ENCODE measurements at places on chromosomes 5 and 9.

DNA sequence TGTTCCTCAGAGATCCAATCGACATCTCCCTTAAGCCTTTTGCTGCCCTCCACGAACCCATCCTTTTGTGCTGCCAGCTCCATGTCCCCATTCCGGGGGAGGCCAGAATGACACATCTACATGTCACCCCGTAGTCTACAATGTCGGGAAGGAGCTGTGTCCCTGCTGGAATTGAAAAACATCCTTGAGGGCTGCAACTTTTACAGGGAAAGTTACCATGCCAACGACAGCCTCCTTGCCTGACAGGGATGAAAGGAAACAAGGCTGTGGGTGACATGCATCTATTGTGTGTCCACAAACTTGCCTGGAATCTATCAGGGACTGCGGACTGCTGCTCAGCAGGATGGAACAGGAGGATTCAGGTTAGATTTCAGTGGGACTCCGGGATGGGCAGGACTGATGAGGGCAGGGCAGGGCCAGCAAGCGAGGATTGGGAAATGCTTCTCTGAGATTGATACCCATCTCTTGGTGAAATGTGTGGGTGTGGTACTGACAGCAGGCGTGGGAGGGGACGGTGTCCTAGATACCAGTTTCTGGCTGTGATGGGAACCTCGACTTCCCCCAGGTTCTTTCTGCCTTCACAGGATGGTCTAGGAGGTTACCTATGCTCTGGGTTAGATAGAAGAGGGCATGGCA is 25.5 kb downstream of the EGR1 start:
- no peak for DNase-seq

- no peak for DNase-seq
Observed at GRCh38 chr5:71537687-71538086, 49.5 kb upstream of the MCCC2 start.

GRCh38 chr5:149284501-149284900 is 12.8 kb downstream of the AFAP1L1 start:
- no peak for DNase-seq

DNA sequence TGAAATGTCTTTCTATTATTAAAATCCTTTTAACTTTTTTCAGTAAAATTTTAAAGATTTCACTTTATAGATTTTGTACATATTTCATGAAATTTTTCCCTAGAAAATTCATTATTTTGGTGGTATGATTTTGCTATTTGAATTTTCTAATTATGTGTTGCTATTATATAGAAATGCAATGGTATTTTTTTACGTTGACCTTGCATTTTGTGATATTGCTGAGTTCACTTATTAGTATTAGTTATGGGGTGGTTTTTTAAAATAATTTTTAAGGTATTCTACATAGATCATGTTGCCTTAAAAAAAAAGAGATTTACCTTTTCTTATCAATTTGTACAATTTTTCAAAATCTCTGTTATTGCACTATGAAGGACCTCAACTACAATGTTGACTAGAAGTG is 458.3 kb downstream of the TLE1 start:
- no peak for DNase-seq

- no peak for DNase-seq
Observed at GRCh38 chr9:20693068-20693467, 9.0 kb downstream of the FOCAD start.

- DNase-seq = no peak
Observed at GRCh38 chr5:158813275-158813674, 286.4 kb downstream of the EBF1 start.

- no peak for DNase-seq
Observed at GRCh38 chr5:120396186-120396585, 67.9 kb upstream of the PRR16 start.

GRCh38 chr9:82164159-82164558 is 175.6 kb downstream of the SPATA31D1 start:
- DNase-seq = no peak

DNA sequence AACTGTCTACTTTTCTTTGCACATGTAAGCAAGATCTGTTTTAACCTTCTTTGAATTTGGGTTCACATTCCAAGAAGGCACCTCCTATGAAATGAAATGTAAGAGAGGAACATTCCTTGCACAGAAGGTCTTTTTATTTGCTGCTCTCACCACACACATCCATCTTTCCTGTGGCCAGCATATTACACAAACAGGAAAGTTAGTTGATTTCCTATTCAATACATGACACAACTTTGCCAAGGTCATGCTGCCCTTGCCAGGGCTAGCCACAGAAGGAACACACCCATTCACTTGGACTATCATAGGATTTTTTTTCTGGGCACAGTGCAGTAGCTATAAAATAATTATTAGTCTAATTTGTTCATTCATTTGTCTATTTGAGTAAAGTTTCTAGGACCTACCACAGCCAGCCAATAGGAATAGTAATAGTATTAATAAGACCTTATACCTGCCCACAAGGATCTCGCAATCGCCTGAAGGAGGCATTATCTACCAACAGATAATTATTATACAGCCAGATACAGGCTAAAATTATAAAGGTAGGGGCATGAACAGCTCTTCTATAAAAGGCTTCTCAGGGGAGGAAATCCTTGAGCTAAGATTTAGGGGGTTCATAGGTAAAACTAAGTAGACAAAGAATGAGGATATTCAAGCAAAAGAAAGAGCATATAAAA is 78.1 kb upstream of the NREP start:
- DNase-seq = no peak

GRCh38 chr5:178411083-178411482 is 178.5 kb upstream of the PHYKPL start:
- DNase-seq = no peak

DNA sequence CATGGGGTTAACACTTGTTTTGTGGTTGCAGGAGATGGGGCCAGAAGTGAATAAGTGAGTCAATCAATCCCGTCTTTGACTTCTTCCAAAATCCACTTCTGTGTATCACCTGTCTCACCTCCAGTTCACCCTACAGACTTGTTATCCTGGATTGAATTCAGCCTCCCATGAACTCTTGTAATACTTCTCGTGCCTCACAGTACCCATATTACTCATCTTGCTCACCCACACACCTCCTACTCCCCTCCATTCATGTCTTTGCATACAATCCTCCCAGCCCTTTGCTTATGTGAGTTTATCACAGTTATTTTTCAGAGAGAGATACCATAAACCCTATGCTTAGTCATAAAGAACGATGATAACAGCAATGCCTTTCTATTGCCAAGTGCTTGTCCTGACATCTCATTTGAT is 52.9 kb upstream of the PAPPA start:
- DNase-seq = no peak

GRCh38 chr5:152124409-152125041 is 199.9 kb upstream of the GLRA1 start:
- DNase-seq = no peak

GRCh38 chr9:136044207-136044970 is 50.7 kb downstream of the NACC2 start:
- DNase-seq = no peak

GRCh38 chr9:2285416-2286332 is 270.5 kb downstream of the SMARCA2 start:
- no peak for DNase-seq

- DNase-seq = no peak
Observed at GRCh38 chr9:100498592-100498991, 25.6 kb downstream of the TMEFF1 start.

DNA sequence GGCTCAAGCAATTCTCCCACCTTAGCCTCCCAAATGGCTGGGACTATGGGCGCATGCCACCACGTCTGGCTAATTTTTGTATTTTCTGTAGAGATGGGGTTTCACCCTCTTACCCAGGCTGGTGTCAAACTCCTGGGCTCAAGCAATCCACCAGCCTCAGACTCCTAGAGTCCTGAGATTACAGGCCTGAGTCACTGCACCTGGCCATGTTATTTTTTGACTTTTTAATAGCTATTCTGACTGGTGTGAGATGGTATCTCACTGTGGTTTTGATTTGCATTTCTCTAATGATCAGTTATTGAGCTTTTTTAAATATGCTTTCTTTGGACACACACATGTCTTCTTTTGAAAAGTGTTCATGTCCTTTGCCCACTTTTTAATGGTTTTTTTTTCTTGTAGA is 38.2 kb downstream of the FBXW2 start:
- no peak for DNase-seq
